ENCODE measurements at places on chromosomes 12 and 14.

GRCh38 chr12:91204421-91204820 is 21.8 kb upstream of the DCN start:
- no peak for DNase-seq

DNA sequence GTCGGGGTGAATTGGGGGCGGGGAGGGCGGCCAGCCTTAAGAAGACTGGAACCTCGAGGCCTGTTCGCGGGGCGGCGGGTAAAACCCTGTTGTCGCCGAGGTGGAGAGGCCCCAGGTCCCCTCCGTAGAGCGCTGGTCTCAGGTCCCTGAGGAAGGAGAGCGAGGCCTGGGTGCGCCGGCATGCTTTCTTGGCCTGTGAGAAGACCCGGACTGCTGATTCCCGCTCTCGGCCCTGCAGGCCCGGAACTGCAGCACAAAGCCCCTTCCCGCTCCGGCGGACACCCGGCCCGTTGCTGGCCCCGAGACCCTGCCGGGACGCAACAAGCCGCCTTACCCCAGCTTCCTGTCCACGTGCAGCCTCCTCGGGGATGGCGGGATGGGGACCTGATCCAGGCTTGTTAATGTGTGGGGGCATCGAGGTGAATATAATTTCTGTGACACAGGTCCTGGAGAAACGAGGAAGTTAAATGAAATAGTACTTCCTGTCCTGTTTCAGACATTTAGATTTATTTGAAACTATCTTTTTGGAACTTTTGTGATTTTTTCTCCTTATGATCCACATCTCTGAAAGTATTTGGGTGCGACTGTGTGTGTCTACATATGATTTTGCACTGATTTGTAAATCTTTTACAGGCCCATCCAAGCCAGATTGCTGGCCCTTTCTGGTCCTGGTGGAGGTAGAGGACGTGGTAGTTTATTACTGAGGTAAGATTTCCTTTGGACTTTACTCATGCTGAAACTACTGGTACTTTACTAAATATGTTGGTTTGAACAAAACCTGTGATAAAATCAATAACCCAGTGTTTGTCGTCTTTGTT is 600 bp downstream of the PNN start:
- DNase-seq: no peak

DNA sequence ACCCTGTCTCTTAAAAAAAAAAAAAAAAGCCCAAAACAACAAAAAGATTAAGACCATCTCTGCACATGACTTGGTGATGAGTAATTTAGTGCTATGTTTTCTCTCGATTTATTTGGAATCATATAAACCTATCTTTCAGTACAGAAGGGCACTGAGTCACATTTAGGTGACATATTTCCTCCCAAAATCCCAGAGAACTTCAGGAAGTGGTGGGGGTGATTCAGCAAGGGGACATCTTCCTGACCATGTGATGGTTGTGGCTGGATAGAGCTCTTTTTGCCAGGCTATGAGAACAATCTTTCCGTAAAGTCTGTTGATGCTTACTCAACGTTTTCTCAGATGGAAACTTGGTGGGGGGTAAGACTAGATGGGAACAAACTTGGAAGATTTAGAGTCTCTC is 50.0 kb downstream of the PPFIBP1 start:
- no peak for DNase-seq

- no peak for DNase-seq
Measured at GRCh38 chr12:6768990-6769389, 2.8 kb downstream of the PTMS start.

GRCh38 chr14:99564256-99564925 is 39.6 kb downstream of the CCDC85C start:
- DNase-seq: peak; percentile 92

Measured in NCI-H1105 (cell line).